ENCODE measurements at places on chromosomes 12 and 14. TPM values are rescaled to one million over a fixed set of nuclear protein-coding genes. Genes with fewer than 3 reads are reported as not detected.

The SSPN gene
- total RNA-seq = 0.22 TPM

The TTC9 gene
- total RNA-seq = 0.20 TPM

The GRIN2B gene
- total RNA-seq = not detected

The SMIM10L1 gene
- 4.6 TPM for total RNA-seq

DNA sequence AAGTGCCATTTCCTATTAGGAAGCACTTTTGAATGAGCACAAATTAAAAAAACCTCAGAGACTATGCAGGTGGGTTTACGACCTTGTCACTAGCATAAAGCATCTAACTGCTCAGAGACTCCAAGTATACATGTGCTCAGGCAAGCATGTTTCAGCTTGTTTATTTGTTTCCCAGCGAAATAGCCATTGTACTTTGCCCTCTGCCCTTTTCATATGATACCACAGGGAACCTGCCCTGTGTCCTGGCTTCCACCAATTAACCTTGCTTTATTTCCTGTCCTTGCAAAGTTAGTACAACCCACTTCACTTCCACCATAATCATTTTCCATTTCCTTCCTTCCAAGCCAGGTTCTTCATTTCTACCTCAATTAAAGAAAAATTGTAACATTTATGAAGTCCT, 194.9 kb downstream of the DUSP6 start:
- no peak for DNase-seq

- DNase-seq = no peak
Observed at GRCh38 chr12:130347588-130347987, 9.9 kb downstream of the PIWIL1 start.

GRCh38 chr12:124940143-124940392, 25.6 kb upstream of the UBC start:
- no peak for DNase-seq

GRCh38 chr12:24133384-24133783, 183.9 kb upstream of the SOX5 start:
- DNase-seq = no peak

DNA sequence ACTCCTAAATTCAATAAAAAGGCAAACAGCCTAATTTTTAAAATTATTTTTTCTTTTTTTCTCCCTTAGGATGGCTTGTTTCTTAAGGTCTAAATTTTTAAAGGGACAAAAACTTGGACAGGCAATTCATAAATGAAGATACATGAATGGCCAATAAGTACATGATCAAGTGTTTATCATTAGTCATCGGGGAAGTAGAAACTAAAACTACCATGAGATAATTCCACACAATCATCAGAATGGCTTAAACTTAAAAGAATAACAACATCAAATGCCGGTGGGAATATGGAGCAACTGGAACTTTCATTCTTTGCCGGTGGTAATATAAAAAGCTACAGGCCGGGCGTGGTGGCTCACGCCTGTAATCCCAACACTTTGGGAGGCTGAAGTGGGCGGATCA, 29.1 kb downstream of the MOK start:
- DNase-seq = no peak

- DNase-seq = no peak
Observed at GRCh38 chr12:10268037-10268436, 39.6 kb upstream of the KLRD1 start.
